Type B pancreatic cell (in vitro differentiated cells): ENCODE measurements at places on chromosomes 3 and 15.

- no peak for DNase-seq
Measured at GRCh38 chr15:72047020-72047419, 70.9 kb downstream of the MYO9A start.

DNA sequence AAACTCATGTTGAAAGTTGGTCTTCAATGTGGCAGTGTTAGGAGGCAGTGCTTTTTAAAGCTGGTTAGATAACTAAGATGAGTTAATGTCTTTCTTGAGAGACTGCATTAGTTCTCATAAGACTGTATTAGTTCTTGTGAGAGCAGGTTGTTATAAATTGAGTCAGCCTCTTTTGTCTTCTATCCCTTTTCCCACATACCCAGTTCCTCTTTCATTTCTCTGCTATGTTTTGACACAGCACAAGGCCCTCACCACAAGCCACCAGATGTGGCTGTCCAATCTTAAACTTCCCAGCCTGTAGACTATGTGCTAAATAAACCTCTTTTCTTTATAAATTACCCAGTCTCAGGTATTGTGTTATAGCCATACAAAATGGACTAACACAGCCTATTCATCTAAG is 94.6 kb upstream of the SNTN start:
- no peak for DNase-seq

- no peak for DNase-seq
Measured at GRCh38 chr15:58864602-58865424, 68.7 kb downstream of the SLTM start.

DNA sequence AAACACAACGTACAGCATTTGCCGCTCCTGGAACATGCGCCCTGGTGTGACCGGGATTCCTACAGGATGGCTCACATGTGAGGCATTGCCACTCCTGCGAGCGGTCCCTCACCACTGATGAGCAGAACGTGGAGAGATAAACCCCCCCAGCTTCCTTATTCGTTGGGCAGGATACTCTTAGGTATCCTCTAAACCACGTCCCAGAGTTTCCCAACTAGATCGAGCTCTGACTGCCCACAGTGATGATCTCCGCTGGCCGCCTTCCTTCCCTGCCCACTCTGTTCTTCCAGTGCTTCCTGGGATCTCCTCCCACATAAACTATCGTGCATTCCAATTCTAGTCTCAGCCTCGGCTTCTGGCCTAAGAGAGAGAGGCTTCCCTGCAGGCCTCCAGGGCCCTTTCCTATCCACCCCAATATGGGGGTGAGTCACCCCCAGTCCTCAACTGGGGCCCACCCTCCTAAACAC is 91.8 kb downstream of the TOP2B start:
- no peak for DNase-seq

DNA sequence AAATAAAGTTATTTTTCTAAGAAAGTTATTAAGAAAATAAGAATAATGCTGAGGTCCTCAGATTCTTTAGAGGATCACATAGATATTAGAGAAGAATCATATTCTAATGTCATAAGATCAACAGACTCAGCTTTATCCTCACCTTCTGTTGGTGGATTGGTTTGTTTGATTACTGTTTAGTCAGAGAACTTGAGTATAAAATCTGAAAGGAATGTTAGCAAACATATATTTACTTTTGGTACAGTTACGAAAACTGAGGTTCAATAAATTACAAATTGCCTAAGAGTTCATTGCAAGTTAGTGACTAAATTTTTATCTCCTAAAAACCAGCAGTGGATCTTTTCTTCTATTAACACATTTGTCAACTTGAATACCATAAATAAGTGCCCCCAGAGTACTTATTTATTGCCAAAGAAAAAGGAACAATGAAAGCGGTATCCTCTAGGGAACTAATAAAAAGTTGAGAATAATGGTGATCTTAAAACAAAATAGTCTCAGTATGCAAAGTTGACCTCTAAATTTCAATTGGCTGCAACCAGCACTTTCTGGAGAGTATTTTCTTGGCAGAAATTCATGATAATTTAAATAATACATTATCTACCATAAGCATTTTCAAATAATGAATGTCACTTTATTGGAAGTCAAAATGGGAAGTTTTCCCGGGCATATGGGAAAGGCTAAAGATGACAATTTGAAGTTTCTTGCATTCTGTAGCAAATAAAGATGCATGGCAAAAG is 296.8 kb downstream of the OTOL1 start:
- no peak for DNase-seq

DNA sequence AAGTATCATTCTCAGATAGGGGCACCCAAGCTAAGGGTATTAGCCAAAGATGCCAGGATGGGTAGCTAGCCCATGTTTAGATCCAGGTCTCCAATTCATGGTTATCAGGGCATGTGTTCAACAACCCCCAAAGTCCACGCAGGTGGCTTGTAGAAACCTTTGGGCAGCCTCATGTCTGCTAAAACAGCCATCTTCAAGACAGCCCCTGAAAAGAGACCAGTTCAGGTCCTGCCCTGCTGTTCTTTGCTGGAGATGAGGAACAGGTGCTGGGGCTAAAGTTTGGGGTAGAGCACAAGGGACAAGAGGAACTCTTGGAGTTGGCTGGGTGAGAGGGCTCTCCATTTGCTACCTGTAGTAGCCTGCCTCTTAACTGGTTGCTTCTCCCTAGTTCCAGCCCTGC is 4.6 kb downstream of the PPM1M start:
- DNase-seq: no peak

DNA sequence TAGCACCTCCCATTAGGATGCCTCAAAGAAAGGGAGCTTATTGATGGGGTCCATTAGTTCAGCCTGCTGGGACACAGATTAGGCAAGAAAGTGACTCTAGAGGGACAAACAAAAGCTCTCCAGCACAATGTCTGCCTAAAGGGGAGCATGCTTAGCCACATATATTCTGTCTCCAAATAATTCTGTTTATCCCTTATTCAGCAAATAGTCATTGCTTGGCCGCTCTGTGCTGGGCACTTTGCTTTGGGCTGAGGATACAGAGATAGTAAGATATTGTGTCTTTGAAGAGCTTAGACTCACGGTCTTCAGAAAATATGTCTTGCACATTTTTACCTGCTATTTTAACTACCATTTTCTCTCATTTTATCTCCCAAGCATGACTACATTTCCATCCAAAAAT is 159.8 kb downstream of the SYNPR start:
- no peak for DNase-seq

GRCh38 chr3:62134061-62134496 is 239.3 kb downstream of the FEZF2 start:
- no peak for DNase-seq

DNA sequence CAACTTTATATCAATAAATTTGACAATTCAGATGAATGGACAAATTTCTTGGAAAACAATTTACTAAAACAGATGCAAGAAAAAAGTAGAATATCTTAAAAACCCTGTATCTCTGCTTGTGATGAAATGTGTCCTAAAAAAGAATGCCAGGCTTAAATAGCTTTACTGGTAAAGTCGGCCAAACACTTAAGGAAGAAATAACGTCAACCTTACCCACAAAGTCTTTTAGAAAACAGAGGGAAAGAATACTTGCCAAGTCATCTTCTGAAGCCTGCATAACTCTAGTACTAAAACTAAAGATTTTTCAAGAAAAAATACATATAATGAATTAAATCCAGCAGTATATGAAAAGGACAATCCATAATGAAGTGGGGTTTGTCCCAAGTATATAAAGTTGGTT is 111.1 kb downstream of the RASA2 start:
- no peak for DNase-seq

DNA sequence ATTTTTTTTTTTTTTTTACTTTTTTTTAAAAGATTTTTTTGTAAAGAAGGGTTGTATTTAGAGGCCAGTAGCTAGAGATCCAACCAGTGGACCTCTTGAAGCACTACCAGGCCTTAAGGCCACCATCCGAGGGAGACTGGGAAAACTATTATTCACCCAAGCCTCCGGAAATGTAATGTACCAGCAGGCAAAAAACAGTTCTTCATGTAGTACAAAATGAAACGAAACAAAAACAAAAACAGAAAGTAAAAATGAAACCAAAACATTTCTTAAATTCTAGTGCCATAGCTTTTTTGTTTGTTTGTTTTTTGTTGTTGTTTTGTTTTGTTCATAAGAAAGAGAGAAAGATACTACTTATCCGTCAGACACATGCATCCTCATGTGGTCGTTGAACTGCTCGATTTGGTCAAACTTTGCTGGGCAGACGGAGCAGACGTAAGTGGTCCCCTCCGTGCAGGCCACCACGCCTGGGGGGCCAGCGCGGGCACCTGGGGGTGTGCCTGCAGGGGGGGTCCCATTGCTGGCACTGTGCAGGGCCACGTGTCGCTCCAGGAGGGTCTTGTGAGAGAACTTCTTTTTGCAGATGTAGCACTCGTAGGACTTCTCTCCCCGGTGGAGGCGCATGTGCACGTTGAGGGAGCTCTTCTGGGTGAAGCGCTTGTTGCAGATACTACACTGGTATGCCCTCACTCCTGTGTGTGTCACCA is 45.0 kb downstream of the TIGIT start:
- no peak for DNase-seq

GRCh38 chr3:147872568-147872967 is 463.4 kb downstream of the ZIC1 start:
- DNase-seq: no peak

DNA sequence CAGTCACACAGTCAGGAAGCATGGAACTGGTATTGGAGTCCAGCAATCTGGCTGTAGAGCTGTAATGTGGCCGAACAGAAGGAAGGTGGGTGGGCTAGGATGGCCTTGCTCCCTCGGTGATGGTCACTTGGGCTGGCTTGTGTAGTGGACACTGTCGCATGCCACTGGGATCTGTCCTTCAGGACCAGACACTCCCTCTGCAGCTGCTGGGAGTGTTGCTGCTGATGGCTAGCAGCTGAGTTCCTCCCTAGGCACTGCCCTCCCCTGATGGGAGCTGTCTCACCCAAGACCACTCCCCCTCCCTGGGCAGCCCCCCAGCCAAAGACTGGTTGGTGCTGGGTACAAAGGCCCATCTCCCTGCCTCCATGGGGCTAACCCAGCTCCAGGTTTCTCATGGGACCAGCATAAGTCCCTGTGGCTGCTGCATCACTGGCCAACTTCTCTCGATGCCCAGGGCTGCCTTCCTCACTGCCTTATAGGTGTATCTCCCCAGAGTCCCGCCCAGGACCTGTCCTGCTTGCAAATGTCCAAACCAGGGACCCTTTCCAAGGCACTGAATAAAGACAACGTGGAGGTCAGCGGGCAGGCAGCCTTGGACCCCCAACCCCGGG is 48.4 kb downstream of the WNT7A start:
- DNase-seq: no peak

DNA sequence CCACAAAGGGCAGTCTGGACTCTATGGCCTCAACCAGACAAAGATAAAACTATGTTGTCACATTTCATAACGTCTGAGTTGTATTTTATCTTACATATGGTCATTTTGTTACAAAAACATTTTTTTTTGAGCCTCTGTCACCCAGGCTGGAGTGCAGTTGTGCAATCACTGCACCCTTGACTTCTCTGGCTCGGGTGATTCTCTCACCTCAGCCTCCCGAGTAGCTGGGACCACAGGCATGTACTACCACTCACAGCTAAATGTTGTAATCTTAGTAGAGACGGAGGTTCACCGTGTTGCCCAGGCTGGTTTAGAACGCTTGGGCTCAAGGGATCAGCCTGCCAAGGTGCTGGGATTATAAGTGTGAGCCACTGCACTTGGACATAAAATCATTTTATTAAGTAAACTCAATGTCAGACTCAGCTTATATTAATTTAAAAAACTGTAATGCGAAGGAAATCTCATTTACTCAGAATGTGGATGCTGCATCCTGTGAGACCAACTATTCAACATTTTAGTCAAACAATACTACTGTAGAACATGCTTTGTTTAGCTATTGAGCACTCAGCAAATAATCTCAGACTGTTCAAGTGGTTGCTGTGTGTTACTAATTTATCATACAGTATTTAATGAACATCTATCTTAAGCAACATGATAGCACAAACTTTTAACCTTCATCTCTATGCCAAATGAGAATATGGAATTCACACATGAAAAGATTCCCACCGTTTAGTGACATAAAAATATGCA is 209.2 kb downstream of the TBL1XR1 start:
- DNase-seq: no peak

DNA sequence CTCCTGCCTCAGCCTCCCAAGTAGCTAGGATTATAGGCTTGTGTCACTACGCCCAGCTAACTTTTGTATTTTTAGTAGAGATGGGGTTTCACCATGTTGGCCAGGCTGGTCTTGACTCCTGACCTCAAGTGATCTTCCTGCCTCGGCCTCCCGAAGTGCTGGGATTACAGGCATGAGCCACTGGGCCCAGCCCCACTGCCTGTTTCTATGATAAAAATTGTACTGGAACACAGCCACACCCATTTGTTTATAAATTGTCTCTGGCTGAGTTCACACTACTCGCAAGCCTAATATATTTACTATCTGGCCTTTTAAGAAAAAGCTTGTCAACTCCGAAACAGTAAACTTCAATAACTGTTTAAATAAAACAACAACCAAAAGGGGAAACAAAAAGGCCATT is 309.4 kb upstream of the WNT5A start:
- no peak for DNase-seq

DNA sequence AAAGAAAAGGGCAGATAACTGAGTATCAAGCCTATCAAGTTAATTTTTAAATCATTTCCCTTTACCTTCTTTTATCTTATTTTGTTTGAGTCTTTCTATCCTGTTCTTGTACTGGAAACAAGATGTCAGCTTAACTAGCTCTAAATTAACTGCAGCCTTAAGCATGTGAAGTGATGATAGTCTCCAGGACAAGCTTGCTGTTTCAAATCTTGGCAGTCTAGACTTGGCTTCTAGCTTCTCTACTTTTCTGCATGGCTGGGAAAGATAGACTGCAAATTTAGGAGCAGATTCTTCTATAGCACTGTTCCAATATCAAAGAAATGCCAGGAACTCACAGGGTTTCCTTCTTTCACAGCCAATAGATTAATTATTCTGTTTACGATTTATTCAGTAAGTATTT is 1034.4 kb downstream of the TUSC7 start:
- DNase-seq: no peak

DNA sequence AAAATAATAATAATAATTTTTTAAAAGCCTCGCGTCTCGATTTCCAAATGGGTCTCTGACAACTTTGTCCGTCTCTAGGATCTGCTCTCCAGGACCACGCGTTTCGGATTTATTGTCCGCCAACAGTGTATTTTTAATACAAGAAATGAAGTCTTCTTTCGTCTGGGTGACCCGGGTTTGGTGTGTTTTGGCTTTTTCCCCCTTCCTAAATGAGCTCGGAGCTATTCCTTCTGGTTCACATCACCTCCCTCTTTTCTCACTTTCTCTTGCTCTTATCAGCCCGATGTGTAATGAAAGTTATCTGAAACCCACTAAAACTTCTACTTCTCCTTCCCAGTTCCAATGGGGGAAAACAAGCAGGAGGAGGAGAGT is 516.7 kb downstream of the MECOM start:
- DNase-seq: no peak

GRCh38 chr3:115785782-115786181 is 162.5 kb downstream of the GAP43 start:
- no peak for DNase-seq

DNA sequence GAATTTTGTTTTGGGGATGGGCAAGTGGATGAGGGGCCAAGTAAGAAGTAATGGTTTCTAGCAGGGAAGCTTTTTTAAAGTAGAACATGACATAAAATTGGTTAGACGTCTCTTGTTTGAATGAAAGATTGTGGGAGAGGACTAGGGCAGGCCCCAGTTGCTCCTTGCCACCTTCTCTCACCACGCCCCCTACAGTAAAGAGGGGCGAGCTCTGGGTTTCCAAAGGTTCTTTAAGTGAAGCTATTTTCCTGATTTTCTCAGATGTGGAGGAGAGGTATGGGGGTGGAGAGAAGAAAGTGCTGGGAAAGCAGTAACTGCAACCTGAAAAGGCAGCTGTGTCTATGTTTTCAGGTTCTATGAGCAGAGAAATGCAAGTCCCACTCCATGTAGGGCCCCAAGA is 32.6 kb upstream of the SKIL start:
- DNase-seq: no peak
